Naive B cell (primary cell): ENCODE measurements at places on chromosomes 12 and 14.

DNA sequence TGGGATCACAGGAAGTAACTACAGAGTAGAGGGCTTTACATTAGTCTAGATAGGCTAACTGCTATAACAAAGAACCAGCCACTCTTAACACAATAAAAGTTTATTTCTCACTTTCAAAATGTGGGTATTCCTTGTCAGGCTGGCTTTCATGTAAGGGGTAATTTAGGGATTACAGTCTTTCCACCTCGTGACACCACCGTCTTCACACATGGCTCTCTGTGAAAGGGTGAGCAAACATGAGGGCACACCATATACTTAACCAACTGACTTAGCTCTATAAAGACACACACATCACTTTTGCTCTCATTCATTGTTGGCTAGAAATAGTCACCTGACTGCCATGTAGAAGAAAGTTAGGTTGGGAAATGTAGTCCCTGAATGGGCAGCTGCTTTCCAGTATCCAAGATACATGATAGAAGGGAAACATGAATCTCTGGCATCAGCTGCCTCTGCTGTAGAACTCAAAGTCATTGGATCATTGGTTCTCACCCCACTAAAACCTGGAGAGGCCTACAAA, 66.1 kb upstream of the CRY1 start:
- DNase-seq: no peak

DNA sequence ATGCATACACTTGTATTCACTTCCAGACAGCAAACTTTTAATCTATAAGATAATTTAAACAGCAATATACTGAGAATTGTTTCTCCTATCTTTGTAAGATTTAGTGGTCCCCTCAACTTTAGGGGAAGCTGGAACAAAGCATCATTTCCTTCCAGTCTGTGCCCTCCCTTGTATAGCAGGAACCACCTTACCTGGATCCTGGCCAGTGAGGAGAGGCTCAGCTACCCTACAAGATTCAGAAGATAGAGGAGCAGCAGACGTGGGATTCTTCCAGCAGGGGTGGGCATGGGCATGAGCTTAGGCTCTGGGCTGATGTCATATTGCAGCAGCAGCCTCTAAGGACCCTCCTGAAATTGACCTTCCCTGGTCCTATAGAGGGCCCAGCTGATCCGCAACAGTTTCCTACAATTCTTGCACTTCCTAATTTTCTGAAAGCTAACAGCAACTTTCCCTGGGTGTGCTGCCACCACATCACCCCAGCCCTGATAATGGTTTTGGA, 21.3 kb downstream of the MOK start:
- no peak for DNase-seq

GRCh38 chr14:51533872-51534553, 117.7 kb upstream of the FRMD6 start:
- DNase-seq: no peak

- DNase-seq: peak; percentile 64
Measured at GRCh38 chr12:116325336-116325664, 47.8 kb upstream of the MED13L start.

GRCh38 chr14:70887737-70888499, 19.3 kb upstream of the PCNX1 start:
- no peak for DNase-seq

DNA sequence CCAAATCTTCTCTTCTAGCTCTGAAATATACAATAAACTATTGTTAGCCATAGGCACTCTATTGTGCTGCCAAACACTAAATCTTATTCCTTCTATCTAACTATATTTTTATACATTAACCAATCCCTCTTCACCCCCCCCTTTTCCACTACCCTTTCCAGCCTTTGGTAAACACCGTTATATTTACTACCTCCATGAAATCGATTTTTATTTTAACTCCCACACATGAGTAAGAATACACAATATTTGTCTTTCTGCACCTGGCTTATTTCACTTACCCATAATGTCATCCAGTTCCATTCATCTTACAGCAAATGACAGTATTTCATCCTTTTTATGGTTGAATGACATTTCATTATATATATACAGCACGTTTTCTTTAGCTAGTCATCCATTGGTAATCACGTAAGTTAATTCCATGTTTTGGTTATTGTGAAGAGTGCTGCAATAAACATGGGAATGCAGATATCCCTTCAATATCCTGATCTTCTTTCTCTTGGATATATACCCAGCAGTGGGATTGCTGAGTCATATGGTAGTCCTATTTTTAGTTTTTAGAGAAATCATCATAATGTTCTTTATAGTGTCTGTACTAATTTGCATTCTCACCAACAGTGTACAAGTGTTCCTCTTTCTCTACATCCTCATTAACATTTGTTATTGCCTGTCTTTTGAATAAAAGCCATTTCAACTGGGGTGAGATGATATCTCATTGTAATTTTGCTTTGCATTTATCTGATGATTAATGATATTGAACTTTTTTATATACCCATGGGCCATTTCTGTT, 34.2 kb upstream of the PLBD1 start:
- DNase-seq: no peak

- no peak for DNase-seq
Measured at GRCh38 chr12:119710965-119711551, 43.1 kb downstream of the PRKAB1 start.

- peak; percentile 71 for DNase-seq
Measured at GRCh38 chr12:111451649-111452129, 46.0 kb downstream of the SH2B3 start.

- DNase-seq: peak; percentile 90
Measured at GRCh38 chr14:58199726-58200479, at the start of gene ACTR10. Gene ACTR10, plus strand, starts transcription at chr14:58200149. Its CDS starts 69 bp downstream, at chr14:58200218.
